PC-3 (cell line): ENCODE measurements at places on chromosomes 4 and X.

- peak overlapping the region; percentile 50 for H3K27ac ChIP-seq
- peaks cover 14% of the 10 kb centered on the region for H3K4me1 ChIP-seq
- peak overlapping the region; percentile 73 for H3K4me3 ChIP-seq
- no peaks in the 10 kb centered on the region for H3K36me3 ChIP-seq
- peak; percentile 74 for DNase-seq
Observed at GRCh38 chr4:143335979-143336780, 496 bp upstream of the GAB1 start.

- H3K4me1 ChIP-seq = peaks cover 7% of the 10 kb centered on the region
- no peak for DNase-seq
- H3K4me3 ChIP-seq = no peak overlapping the region
- no peaks in the 10 kb centered on the region for H3K36me3 ChIP-seq
- H3K27ac ChIP-seq = no peak overlapping the region
- no peaks in the 10 kb centered on the region for H3K27me3 ChIP-seq
Observed at GRCh38 chr4:152988721-152989553, 52.8 kb downstream of the FHDC1 start.

- no peak overlapping the region for H3K27ac ChIP-seq
- H3K4me1 ChIP-seq = peaks cover 43% of the 10 kb centered on the region
- no peaks in the 10 kb centered on the region for H3K27me3 ChIP-seq
- DNase-seq = peak; percentile 65
- H3K4me3 ChIP-seq = no peak overlapping the region
Observed at GRCh38 chr4:53923921-53924320, 140.5 kb downstream of the CHIC2 start.

DNA sequence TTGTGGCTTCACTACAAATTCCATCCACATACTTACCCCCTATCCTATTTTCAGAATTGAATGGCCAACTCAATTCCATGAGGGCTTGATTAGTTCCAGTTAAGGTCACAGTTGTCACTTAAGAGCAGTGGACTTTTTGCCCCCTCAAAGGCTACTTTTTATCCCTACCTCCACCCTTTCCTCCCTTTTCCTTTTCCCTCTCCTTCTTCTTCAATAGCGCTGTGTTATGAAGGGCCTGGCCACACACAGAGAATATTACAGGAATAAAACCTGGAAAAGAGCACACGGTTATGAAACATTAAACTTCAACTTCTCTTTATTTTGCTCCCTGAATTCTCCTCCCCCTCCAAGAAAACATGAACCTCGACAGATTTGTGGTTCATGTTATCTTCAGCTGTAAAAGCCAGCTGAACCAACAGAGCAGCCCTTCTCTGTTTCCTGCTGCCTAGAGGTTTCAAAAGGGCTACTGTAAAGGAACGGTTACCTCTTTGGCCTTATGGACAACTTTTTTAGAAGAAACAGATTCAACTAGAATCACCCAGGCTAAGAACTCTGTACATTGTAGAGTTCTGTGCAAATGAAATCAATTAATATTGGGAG lies 87.0 kb upstream of the RPL34 start:
- DNase-seq = no peak
- no peak overlapping the region for H3K27ac ChIP-seq
- H3K27me3 ChIP-seq = no peaks in the 10 kb centered on the region
- no peaks in the 10 kb centered on the region for H3K36me3 ChIP-seq
- H3K4me3 ChIP-seq = no peak overlapping the region
- no peaks in the 10 kb centered on the region for H3K4me1 ChIP-seq

DNA sequence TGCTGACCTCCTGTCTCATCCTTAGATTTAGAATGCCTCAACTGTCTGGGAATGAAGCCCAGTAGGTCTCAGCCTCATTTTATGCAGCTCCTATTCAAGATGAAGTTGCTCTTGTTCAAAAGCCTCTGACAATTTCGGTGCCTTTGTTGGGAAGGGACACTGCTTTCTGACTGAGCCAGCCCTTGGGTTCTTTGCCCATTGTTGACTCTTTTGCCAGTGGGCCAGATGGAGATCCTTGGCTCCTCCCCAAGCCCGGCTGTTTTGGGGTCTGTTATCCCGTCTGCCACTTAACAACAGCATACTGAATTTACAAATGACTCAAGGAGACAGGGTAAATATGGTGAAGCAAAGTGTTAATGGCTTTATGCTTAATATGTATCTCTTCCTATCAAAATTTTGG lies 58.3 kb upstream of the PRKX start:
- peaks cover 21% of the 10 kb centered on the region for H3K27me3 ChIP-seq
- no peaks in the 10 kb centered on the region for H3K36me3 ChIP-seq
- H3K4me3 ChIP-seq = no peak overlapping the region
- no peaks in the 10 kb centered on the region for H3K4me1 ChIP-seq
- H3K27ac ChIP-seq = no peak overlapping the region
